Fibroblast of skin of right quadriceps (primary cell): ENCODE measurements at places on chromosomes 3 and 15.

- peak; percentile 17 for DNase-seq
These were observed 318.7 kb upstream of the STT3B start for GRCh38 chr3:31213869-31214486.

DNA sequence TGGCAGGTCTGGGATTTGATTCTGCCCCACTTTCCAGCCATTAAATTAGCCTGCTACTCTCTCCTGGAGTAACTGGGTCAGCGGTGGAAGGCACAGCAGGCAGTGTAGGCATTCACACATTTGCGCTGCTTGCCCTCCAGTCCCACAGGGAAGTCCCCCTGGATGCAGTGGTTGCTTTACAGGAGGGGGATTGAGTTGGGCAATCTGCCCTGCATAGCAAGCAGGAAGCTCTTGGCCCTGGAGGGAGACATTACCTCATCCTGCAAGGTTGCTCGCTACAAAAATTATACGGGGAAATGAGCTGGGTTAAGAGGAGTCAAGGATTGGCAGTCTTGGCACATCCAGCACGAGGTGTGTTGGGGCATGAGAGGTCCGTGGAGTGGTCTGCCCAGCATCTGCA lies 14.8 kb downstream of the MCM2 start:
- DNase-seq = no peak

GRCh38 chr15:90840954-90841353 lies 27.4 kb upstream of the FURIN start:
- DNase-seq = no peak

DNA sequence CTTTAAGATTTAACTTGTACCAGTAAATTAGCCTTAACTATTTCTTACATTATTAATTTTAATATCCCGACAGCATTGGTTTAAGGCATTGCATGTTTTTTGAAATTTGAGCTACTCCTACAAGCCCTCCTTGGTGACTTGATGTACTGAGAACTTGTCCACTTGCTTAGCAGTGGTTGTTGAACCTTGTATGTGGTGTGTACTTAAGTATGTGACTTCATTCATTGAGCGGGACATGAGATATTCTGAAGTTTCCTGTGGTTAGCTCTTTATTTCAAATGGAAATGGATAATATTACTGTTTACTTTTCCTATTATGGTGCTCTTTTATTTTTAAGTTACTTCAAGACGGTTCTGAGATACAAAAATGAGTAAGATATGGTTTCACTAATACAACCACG lies 3.6 kb upstream of the COL6A5 start:
- no peak for DNase-seq

GRCh38 chr3:110246796-110247376 lies 824.7 kb upstream of the NECTIN3 start:
- no peak for DNase-seq

DNA sequence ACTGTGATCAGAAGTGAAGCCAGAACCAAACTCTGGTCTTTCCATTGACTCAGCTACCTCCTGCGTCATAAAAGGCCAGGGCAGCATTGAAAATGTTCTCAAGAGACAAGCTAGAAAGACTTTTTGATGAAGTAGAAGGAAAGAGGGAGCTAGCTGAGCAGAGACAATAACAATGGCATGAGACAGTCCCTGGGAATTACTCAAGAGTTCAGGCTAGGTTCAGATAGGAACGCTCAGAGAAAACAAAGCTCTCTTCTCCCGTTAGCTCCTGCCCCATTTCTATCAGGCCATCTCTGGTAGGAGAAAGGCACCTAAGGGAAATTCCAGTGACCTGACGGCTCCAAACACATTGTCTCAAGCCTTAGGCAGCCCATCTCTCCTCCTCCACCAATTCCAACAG lies 7.0 kb upstream of the OXTR start:
- peak; percentile 76 for DNase-seq

DNA sequence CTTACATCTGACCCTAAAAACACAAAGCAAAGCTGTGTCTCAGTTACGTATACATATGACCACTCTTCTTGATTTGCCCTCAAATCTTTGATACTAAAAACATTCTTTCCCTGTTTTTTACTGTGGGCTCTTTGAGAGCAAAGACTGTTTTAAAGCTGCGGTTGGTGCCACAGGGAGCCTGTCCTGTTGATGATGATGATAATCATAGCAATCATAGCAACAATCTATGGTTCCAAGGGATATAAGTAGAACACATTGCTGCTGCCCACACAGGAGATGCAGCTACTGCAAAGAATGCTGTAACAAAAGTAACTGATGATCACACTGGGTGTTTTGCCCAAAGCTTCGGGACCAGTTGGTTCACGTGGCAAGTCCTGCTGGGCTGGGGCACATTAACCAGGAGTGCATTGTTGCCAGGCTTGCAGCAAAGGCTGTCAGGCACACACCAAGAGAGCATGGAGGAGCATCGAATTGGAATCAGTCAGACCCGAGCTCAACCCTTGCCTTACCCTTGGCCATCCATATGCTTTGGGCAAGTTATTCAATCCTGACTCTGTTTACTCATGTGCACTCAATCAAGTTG lies 131.4 kb upstream of the EIF1B start:
- no peak for DNase-seq

- no peak for DNase-seq
These were observed 36.9 kb upstream of the PCSK6 start for GRCh38 chr15:101526442-101526841.

DNA sequence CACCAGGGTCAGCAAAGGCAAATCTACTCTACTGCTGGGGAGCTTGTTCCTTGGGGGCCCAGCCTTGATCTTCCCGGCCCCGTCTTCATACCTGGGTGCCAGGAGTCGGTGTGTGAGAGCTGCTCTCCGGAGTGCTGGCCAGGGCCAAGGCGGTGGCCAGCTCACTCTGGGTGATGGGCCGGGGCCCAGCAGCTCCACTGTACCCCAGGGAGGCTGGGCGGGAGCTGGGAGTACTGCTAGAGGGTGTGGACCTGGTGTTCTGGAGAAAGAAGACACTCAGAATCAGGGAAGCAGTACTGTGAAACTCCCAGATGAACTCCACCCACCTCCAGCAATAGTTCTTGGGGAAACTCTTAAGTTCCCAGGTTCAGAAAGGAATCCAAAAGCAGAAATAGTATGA lies 11.9 kb downstream of the UBL7 start:
- DNase-seq = no peak

GRCh38 chr15:48040166-48040817 lies 80.5 kb upstream of the SLC24A5 start:
- peak; percentile 6 for DNase-seq

- DNase-seq = no peak
These were observed 120.3 kb upstream of the SLC6A11 start for GRCh38 chr3:10695595-10696285.

DNA sequence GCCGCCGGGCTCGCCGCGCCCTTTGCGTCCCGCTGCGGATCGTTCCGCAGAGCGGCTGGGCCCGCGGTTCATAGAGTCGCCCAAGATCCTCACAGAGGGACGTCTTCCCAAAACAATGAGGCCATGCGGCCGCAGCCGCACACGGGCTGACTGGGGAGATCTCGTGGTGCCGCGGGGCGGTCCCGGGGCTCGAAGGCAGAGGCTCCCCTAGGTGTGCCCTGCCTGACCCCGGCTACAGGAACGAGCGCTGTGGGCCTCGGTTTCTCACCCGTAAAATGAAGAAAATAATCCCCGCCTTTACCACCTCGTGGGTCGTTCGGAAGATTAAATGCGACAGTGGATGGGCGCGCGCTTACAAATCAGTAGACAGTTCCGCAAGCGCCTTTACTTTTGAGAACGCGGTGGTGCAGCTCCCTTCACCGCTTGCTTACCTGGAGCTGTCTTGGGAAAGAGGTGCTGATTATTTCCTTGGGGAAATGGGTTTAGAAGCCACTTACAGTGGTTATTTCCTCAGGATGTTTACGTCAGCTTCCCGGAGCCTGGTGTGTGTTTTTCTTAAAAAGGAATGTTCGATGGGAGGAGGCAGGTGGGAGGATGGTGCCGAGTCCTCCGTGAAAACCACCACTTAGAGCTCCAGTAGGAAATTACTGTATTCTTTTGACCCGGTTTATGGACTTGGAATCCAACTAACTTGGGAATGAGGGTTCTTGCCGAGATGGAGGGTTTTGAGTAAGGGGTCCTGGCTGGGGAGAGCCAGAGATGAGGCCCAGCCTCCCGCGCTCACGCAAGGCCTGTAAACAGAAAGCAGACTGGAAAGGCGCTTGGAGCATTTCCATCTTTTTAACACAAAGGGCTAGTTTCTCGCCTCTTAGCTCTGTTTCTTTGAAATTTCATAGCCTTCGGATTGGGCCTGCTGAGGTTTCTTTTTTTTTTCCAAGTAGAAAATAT lies 1.9 kb upstream of the MEX3B start:
- peak; percentile 35 for DNase-seq

GRCh38 chr3:88038566-88038965 lies 20.2 kb downstream of the CGGBP1 start:
- DNase-seq = peak; percentile 68

DNA sequence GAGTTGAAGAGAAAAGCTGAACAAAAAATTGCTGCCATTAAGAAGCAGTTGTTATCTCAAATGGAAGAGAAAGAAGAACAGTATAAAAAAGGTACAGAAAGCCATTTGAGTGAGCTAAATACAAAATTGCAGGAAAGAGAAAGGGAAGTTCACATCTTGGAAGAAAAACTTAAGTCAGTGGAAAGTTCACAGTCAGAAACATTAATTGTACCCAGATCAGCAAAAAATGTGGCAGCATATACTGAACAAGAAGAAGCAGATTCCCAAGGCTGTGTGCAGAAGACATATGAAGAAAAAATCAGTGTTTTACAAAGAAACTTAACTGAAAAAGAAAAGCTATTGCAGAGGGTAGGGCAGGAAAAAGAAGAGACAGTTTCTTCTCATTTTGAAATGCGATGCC lies 152.4 kb upstream of the LRRFIP2 start:
- DNase-seq = no peak

DNA sequence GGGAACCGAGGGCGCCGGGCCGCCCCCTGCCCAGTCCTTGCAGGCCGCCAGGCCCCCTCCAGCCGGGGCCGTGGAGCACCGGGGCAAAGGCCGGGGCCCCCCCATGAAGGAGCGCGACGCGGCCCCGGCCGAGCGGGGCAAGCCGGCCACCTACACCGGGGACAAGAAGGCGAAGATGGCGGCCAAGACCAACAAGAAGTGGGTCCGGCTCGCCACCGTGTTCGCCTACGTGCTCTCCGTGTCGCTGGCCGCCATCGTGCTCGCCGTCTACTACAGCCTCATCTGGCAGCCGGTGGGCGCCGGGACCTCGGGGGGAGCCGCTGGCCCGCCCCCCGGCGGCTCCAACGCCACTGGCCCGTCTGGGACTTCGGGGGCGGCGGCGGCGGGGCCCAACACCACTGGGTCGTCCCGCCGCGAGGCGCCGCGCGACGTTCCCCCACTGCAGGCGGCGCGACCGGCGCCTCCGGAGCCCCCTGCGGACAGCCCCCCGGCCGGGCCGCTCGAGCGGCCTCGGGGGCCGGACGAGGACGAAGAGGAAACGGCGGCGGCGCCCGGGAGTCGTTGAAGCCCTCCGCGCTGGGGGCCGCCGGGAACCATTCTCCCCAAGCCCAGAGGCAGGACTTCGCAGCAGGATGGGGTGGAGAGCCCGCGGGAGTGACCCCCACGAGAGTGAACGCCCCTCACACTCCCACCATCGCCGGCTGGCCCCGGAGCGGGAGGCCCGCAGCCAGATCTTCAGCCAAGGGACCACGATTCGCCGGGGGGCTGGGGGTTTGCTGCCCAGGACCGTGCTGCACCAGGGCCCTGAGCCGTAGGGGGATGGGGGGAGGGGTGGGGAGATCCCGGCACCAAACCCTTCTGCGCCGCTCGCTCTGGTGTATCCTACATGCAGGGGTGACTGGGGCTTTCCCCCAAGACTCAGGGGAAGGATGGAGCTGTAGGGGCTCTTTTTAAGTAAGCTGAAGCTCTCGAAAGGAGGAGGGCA lies 753 bp downstream of the INAFM2 start:
- no peak for DNase-seq

DNA sequence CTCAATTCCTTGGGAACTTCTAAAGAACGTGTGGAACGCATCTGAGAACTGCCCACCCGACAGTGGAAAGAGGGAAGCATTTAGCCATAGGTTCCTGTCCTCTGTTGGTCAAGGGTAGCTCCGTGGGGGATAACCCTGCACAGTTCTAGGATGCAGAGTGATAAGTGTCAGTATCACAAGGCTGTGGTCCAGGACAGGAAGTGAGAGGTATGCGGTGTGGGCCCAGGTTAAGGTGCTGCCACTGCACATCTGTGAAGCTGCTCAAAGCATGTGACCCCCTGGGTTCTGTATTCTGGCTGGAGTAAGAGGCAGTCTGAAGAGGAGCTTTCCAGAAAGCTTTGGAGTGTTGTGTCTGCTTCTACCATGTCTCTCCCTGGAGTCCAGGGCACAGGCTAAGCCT lies 51.7 kb upstream of the HES1 start:
- no peak for DNase-seq

- DNase-seq = peak; percentile 65
These were observed 57.5 kb upstream of the HERC1 start for GRCh38 chr15:63891079-63891767.

GRCh38 chr15:45458746-45459403 lies 63.7 kb downstream of the SLC30A4 start:
- DNase-seq = peak; percentile 46

DNA sequence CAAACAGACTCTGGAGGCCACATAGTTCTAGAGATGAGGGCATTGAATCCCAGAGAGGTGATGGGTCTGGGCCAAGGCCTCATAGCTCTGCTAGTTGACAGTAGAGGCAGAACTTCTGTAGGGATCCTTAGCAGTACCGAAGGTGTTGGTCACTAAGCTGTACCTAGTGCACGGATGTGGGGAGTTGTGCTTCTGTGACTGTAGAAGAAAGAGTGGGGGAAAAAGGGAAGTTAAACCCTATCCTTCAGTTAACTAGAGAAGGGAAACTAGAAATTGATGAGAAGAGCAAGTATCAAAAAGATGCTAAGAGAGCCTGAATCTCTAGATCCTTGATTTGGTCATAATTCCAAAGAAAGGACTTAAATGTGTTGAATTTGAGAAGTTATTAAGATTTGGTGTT lies 186.7 kb downstream of the NFKBIZ start:
- no peak for DNase-seq

DNA sequence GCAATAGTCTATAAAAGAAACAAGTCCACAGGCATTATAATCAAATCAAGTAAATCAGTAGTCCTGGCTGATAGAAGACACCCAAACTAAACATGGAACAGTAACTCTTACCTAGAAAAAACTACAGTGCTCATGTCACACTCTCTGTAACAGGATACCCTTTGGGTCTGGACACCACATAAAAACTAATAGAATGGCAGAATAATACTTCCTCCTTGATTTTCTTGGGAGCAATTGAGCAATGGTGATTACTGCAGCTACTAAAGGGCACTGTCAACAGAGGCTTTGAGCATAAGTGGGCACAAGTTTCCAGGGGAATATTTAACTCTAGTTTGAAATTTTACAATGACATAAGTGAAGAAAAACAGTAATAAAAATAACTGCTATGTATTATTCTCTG lies 59.5 kb downstream of the GLB1 start:
- no peak for DNase-seq

DNA sequence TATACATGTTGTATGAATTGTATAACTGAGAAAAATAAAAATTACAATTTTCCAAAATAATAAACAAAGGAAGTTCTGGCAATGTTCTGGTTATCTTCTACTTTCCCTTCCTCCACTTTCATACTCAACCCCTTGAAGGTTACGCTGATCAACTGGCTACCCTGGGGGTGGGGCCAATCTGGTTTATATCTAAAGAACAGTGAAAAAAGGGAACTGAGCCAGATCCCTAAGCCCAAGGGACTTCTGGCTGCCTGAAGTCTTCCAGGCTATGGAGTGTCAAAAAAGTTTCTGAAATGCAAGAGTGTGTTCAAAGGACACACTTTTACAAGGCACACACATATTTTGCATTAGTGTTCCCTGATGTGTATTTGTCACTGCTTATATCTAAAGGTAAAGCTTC lies 591.9 kb downstream of the ROBO1 start:
- no peak for DNase-seq

GRCh38 chr3:10224794-10225665 lies 23.2 kb upstream of the TATDN2 start:
- peak; percentile 67 for DNase-seq

GRCh38 chr15:26682598-26683164 lies 90.2 kb downstream of the GABRB3 start:
- no peak for DNase-seq
